ENCODE measurements at places on chromosomes 5 and 9.

GRCh38 chr5:84016085-84016484 is 295.4 kb upstream of the HAPLN1 start:
- DNase-seq: no peak

GRCh38 chr5:68130253-68130652 is 85.3 kb upstream of the PIK3R1 start:
- no peak for DNase-seq

DNA sequence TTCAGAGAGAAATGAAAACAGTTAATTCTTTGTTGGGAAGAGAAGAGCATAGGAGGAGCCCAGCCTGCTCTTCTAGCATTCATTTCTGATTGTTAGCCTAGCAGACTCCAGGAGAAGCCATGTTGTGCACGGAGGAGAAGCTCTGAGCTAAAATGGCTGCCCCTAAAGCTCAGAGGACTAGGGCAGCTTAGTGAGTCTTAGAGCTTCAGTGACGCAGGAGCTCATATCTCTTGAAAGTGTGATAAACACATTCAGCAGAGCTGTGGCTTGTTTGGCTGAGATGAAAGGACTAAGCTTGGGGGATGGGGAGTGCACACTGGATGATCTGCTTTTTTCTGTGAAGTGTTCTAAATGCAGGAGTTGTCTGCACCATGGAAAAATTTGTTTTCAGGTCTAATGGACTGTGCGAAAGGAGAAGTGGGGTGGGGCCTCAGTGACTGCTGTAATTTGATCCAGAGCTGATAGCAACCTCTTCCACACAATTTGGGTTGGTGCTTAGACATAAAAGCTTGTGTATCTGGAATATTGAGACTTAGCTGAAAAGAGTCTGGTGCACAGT is 58.5 kb downstream of the ZNF462 start:
- no peak for DNase-seq

DNA sequence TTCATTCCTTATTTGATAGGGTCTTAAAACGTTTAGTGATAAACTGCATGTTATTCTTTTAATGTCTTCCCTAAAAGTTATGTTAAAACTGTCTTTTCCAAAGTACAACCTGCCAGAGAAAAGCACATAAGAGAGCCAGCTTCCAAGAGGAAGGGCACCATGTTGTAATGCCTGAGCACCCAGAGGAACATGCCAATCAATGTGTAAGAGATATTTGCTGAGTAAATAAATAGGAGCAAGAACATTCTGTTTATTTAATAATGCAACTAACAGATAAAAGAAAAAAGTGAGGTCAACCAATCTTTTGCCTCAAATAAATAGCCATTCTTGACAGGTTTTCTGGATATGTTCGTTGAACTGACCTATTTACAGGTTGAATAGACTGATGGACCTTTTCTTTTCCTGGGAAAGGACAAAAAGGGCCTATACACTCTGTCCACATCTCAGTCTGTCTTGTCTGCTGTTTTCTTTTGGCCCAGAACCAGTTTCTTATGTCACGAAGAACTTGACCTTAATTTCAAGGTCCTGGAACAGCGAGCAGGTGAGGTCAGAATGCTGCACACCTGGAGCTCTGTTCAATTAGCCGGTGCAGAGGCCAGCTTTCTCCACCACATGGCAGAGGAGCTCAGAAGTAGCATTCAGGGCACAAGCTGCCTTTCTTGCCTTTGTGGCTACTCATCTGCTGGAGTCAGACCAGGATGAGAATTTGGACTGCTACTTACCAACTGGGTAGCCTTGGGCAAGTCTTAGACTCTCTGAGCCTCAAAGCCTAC is 77.7 kb downstream of the PLCXD3 start:
- no peak for DNase-seq

DNA sequence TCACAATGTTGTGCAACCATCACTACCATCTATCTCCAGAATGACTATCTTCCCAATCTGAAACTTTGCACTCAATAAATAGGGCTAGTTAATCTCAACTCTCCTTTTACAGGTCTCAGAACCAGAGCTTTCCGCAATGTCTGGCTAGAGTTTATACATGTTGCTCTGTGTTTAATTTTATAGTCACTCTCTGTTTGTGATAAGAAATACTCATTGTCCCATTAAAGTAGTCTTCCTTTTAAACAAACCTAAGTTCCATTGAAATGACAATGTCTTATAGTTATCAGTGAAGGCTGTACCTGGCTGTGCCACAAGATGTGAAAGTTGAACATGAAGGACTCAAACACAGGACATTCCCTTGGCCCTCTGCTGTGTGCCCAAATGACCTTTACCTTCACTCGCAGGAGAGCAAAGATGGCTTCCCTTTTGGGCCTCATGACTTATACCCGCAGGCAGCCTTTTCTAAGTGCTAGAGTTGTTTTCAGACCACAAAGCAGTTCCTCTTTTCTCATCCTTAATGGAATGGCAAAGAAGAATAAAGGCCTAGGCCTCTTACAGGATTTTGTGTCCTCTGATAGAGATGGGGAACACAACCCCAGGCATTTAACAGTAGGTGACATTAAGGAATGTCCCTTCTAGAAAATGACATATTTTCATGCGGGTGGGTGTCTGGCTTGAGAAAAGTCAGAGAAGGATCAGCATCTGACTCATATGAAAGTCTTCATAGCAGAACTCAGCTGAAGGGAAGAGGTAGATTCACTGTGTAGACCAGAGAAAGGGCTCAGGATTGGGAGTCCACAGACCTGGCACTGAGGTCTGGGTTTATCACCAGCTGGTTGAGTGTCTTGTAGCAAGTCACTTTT is 69.6 kb upstream of the ATP10B start:
- DNase-seq: no peak

DNA sequence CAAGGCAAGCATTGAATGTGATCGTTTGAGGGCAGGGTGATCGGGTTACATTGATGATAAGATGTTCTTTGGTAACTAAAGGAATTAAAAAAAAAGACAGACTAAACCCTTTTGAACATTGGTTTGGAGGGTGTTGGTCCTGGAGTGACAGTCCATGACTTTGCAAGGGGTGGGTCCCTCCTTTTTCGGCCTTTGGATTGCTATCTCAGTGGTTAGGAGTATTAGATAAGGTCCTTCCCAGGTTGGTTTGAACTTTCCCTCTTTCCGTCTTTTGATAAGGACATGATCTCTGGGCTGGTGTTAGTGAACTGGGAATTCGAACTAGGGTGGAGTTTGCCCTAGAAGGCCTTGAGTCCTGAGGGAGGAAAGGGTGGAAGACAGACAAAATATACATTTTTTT is 5.4 kb upstream of the ABO start:
- DNase-seq: no peak

DNA sequence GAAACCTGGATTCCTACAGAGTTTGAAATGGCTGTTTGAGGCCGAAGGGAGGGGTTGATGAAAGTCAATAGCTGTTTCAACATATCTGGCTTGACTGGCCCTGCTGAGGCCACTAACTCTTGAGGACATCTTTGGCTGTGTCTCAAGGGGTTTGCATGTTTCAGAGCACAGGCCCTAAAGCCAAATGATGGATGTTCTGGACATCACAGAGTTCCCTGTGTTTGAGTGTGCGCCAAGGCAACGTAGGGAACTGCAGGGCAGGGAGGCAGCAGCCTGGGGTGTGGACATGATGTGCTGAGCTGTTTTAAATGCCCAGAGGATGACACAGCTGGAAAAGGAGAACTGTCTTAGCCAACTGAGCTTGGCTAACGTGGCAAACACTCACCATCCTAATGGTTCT is 89.6 kb downstream of the RAPGEF1 start:
- DNase-seq: no peak

- no peak for DNase-seq
Measured at GRCh38 chr9:24071716-24072115, 245.7 kb upstream of the ELAVL2 start.

- no peak for DNase-seq
Measured at GRCh38 chr9:2134391-2134790, 119.2 kb downstream of the SMARCA2 start.

- peak; percentile 47 for DNase-seq
Measured at GRCh38 chr5:151085517-151086041, 4.7 kb upstream of the TNIP1 start.

- DNase-seq: no peak
Measured at GRCh38 chr5:76500633-76501393, 97.7 kb downstream of the IQGAP2 start.

DNA sequence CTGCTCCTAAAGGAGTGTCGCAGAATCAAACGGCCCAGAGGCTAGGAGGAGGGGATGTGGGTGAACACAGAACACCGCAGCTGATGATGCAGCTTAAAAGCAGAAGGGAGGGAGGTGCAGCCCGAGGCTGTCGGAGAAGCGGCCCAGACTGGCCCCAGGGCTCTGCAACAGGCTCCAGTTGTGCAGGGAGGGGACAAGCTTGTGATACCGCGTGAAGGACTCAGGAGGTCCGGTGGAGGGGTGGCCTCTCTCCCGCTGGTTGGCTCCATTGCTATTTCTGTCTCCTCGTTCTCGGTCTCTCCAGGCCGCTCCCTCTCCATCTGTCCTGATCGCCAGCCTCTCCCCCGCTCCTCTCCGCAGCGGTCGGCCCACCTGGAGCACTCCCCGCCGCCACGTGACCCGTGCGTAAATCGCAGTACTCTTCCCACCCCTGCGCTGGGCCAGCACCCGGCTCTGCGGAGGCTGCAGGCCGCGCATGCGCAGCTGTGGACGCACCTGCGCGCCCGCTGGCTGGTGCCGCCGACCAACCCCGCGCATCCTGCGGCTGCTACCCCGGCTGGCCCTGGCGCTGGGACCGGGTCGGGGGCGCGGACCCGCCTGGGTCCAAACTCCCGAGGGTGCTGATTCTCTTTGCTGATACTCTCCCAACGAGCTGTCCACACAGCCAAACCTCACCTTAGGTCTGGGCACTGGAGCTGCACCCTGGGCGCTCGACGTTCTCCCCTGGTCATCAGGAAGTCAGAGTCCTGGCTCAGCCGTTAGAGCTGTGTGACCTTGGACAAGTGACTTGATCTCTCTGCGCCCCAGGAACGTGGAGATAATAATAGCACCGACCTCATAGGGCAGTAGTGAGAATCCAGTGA is 3.7 kb upstream of the STXBP1 start:
- DNase-seq: peak; percentile 78

GRCh38 chr5:131763968-131764367 is 32.8 kb downstream of the FNIP1 start:
- DNase-seq: no peak

DNA sequence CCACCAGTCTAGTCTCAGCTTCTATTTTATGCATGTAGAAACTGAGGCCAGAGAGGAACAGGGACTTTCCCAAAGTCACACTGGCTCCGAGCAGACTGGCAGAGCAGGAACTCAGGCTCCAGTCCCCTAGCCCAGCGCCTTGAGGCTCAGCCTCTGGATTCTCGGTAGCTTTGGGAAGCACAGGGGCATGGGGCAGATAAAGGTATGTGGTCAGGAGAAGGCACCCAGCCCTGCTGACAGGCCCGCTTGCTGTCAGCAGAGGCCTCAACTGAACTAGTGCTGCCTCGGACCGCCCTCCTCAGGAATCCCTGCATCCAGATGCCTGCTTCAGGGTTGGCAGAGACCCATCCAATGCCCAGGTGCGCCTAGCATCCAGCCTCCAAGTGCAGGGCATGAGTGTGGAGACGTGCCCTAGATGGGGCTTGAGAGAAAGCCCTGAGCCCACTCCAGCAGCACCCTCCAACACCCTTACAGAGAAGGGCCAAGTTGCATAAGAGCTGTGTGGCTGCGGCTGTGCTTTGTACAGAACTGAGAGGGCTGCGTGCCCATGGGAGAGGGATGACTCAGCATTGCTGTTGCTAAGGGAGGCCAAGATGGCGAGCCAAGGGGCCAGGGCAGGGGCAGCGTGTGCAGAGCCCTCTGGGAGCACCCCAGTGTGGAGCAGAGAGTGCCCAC is 168.6 kb downstream of the MACROH2A1 start:
- no peak for DNase-seq

- DNase-seq: no peak
Measured at GRCh38 chr5:147586832-147587231, 77.0 kb upstream of the DPYSL3 start.

GRCh38 chr5:143560378-143560777 is 156.9 kb upstream of the NR3C1 start:
- no peak for DNase-seq

DNA sequence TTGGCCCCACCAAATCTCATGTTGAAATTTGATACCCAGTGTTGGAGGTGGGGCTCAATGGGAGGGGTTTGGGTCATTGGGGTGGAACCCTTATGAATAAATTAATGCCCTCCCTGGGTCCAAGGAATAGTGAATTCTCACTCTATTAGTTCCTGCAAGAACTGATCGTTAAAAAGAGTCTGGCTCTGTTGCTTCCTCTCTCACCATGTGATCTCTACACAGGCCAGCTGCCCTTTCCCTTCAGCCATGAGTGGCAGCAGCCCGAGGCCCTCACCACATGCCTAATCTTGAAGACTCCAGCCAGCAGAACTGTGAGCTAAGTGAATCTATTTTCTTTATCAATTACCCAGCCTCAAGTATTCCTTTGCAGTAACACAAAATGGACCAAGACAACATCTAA is 106.0 kb downstream of the CAAP1 start:
- DNase-seq: no peak

DNA sequence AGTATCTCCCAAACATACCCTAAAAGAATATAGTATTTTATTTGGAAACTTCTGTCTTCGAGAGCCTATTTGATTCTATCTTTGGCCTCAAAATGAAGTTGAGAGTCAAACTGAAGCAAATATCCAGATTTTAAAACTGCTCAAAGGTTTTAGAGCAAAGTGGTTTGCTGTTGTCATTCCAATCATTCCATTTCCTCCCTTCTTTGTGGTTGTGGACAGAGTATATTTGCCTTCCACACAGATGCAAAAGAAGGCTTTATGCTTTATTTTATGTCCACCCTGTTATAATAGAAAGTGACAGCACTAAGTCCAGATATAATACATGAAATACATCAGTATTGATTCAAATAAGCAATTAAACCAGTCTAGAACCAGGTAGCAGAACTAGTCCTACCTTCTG is 12.4 kb downstream of the GZMK start:
- no peak for DNase-seq

DNA sequence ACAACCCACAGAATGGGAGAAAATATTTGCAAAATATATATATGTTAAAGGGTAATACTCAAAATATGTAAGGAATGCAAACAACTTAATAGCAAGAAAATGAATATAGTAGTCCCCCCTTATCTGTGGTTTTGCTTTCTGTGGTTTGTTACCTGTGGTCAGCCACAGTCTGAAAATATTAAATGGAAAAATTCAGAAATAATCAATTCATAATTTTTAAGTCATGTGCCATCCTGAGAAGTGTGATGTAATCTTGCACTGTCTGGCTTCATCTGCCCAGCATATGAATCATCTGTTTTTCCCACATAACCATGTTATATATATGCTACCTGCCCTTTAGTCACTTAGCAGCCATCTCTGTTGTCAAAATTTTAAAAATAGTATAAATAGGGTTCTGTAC is 11.7 kb downstream of the CER1 start:
- DNase-seq: no peak
